ENCODE measurements at places on chromosomes 16 and 17.

- no peak for DNase-seq
Measured at GRCh38 chr17:3708366-3708765, 12.4 kb upstream of the P2RX5 start.

- no peak for DNase-seq
Measured at GRCh38 chr17:72422204-72422504, 301.3 kb downstream of the SOX9 start.

DNA sequence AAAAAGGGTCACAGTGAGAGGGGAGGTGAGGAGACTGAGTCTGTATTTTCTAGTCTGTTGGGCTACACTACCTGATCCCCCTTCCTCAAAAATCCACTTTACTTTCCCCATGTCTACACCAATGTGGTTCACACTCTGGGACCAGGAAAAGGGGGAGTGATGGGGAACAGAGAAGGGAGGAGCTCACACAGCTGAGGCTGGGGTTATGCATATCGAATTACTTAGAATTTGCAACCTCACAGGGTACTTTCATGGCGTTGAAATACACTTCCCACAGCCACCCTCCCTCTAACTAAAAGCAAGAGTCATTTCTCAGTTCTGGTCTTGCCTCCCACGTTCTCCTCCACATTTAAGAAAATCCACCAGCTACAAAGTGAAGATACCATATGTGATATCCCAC lies 14.1 kb downstream of the MAPT start:
- DNase-seq: no peak

DNA sequence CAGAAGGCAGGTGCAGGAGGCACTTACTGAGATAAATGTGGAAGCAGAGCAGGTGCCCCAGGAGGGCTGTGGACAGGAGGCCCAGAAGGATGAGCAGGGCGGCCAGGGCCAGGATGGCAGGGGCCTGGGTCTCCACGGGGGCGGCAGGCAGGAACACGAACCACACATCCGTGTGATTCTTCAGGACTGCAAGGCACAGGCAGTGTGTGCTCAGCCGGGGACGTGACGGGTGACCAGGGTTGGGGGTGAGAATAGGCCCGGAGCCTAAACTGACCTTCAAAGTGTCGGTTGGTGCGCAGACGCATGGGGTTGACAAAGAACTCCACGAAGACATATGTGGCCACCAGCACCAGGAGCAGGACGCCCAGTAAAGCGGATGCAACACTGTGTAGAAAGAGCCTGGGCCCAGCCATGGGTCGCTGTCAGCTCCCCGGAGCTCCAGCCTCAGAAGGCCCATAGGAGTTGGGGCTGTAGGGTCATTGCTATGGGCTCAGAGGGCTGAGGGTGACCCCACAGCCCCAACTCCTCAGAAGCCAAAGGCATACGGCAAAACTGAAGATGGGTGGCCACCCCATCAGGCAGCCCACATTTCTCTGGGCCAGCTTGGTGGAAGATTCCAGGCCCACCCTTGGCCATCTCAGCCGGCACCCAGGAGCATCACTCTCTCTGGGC lies 5.4 kb upstream of the TPPP3 start:
- no peak for DNase-seq

GRCh38 chr16:10828851-10829366 lies 10.3 kb upstream of the TVP23A start:
- no peak for DNase-seq

DNA sequence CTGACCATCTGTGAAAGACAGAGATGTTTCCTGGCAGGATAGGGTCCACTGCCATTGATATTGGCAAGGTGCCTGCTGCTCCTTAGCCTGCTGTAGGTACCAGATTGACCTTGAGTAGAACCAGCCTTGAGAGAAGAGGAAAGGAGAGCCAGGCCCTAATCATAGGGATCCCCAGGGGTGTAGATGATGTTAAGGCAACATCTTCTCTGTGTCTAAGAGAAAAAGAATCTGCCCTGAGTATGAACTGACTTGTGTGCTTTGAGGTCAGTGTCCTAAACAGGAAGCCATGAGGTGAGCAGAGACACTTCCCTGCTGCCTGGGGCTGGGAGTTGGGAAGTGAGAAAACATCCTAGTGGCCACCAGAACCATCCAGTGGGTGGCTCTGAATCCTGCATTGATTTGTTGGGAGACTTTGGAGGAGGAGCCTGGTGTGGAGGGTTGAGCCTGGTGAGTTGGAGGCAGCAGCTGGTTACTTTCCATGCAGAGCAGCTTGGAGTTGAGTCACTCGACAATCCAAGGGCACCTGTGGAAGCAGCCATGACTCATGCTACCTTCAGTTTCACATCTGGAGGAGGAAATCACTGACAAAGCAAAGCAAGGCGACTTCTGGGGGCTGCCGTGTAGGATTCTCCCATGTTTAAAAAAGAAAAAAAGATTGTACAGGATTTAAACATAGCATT lies 47.8 kb downstream of the BMERB1 start:
- peak; percentile 74 for DNase-seq

GRCh38 chr17:78779850-78780249 lies 2.2 kb downstream of the CYTH1 start:
- DNase-seq: no peak

DNA sequence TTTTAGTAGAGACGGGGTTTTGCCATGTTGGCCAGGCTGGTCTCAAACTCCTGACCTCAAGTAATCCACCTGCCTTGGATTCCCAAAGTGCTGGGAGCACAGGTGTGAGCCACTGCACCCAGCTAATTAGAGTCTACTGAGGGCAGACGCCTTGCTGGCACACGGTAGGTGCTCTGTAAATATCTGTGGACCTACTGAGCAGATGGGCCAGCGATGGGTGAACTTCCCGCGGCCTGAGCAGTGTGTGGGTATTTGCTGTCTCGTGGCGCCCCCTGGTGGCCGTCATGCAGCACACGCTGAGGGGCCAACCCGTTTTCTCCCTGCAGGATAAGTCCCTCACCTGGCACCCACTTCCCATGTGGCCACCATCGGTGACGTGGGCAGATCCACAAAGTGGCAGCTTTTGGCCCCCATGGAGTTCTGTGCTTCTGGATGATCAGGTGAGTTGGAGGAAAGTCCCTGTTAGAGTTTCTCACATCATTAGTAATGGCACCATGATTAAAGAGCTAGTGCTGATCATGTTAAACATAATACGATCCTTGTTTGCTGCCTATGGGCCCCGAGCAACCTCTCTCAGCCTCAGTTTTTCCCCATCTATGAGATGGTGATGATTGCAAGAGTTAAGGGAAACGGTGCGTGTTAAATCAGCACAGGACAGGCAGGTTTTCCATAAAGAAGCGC lies 40.7 kb downstream of the ZDHHC7 start:
- DNase-seq: peak; percentile 56

- DNase-seq: peak; percentile 43
Measured at GRCh38 chr16:88383401-88384221, 852 bp downstream of the ZNF469 start.

GRCh38 chr17:33779234-33779591 lies 475.9 kb upstream of the CCL2 start:
- DNase-seq: peak; percentile 30

- DNase-seq: no peak
Measured at GRCh38 chr17:64113006-64113405, 16.9 kb downstream of the ERN1 start.

DNA sequence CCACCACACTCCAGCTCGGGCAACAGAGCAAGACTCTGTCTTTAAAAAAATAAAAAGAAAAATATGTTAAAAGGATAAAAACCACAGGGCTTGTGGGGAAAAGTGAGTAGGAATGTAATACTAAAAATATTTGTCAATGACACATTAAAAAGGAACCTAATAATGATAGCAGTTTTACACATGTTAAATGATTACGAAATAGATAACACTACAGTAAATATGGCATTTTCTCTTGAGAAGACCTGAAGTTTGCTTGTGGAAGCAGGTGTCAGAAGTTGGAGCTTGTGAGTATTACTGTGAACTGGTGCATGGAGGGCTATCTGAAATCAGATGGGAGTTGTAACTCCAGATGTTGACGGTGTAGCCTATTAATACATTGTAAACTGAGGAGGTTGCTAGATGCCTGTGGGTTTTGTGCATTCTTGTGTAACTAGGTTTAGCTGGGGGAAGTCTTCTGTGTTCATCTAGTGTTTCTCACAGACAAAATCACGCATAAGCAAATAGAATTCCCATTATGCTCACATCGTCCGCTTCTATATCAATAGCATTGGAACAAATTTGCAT lies 44.2 kb upstream of the CLEC18A start:
- no peak for DNase-seq

GRCh38 chr17:71432378-71433315 lies 688.2 kb upstream of the SOX9 start:
- DNase-seq: no peak

DNA sequence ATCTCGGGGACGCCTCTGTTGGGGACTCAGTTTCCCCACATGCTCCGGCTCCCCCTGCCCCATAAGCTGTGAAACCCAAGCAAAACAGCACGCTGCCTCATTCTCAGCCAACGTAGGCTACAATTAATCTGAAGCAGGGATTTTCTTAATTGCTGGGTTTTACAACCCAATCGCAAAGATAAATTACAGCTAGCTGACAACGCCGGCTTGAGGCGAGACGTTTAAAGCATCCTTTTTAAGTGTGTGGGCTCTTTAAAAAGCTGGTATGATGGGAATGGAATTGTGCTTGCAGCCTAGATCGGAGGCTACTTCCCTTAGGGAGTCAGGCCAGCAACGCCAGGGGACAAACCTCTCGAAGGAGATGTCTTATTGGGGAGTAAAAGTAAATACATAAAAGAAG lies 185.3 kb downstream of the ZNF423 start:
- no peak for DNase-seq

DNA sequence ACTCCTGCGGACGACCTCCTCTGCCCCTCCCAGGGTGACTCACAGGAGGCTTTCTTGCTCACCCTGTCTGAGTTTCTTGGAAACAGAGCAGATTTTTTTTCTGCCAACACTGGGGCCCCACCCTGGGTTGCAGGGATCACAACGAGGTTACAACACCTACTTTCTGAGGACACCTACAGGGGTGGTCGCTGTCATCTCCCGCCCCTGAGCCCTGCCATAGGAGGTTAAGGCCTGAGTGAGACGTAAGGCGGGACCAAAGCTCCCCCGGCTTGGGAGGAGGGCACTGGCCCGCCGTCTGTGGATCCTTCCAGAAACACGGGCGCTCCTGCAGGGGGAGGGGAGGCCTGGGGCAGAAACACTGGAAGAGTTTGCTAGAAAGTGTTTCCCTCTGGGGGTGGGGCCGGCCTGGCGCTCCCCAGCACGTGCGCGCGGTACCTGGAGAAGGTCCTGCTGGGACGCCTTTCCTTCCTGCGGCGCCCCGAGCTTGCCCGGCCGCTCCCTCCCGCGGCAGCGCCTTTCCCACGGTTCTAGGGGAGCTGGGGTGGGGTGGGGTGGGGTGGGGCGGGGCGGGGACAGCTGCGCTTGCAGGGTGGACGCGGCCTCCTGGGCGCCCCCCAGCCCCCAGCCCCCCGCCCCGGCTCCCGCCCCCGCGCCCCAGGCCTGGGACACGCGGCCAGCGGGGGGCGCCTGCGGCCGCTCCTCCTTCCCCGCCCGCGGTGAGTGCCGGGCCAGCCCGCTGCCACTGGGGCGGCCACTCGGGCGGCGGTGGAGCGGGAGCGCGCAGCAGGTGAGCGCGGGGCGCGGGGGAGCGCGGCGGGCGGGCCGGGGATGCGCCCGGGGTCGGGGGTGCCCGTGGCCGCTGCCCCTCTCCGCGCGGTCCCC lies 20.7 kb upstream of the ADCY7 start:
- peak; percentile 57 for DNase-seq

GRCh38 chr16:21656795-21657768 lies 4.7 kb upstream of the IGSF6 start:
- peak; percentile 47 for DNase-seq

DNA sequence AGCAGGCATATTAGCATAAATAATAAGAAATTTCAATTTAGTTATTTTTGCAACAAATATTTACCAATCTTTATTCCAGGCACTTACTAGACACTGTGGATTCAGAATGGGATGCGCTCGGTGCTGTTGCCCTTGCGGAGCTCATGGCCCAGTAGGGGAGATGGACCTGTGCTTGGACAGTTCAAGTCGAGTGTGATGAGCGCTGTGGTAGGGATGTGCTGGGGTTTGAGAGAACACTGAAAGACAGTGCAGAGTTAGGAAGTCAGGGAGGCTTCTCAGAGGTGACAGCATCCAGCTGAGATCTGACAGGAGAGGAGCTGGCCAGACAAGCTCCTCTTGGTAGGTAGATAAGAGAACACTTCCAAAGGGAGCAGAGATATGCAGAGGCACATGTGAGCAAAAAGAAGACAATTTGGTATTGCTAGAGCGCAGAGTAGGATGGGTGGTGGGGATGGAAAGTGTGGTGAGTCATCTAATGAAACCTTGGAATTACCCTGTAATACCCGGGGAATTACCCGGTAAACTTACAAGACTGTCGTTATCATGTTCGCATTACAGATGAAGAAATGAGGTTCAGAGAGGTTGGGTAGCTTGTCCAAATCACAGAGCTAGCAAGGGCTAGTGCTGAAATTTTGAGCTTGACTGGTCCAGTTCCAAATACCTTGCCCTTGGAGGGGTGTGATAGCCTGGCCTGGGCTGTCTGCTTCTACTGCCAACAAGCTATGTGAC lies 298.1 kb upstream of the N4BP1 start:
- DNase-seq: no peak

DNA sequence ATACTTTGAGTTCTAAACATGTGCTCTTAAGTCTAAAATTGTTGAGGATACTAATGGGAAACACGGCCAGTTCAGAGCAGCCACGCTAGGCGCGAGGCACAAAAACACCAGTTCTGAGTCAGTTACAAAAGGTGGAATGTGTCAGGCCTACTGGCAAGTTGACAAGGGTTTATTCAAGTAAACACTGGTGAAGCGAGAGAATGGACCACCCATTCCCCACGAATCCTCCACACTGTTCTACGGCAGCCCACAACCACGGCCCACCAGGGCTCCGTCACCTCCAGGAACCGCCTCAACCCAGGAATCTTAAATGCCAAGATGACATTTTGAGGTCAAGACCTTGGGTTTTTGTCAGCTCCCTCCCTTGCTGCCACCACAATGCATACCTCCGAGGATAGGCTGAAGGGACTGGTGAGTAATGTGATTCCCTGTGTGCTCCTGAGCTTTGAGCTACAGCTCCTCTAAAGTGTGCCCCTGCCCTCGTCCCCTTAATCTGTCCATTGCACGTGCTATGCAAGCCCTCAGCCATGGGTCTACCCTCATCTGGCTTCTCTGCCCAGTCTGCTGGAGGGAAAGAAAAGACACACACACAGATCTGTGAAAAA lies 28.5 kb upstream of the TRAP1 start:
- no peak for DNase-seq

GRCh38 chr16:58464916-58465731 lies 34.8 kb upstream of the NDRG4 start:
- DNase-seq: peak; percentile 15

All from NCI-H460 (cell line).